Inflammatory macrophage (primary cell): ENCODE measurements at places on chromosomes 6 and 20.

GRCh38 chr20:10282979-10283456, 64.4 kb downstream of the SNAP25 start:
- DNase-seq, result no peak

GRCh38 chr6:130118236-130118635, 99.9 kb downstream of the L3MBTL3 start:
- no peak for DNase-seq

DNA sequence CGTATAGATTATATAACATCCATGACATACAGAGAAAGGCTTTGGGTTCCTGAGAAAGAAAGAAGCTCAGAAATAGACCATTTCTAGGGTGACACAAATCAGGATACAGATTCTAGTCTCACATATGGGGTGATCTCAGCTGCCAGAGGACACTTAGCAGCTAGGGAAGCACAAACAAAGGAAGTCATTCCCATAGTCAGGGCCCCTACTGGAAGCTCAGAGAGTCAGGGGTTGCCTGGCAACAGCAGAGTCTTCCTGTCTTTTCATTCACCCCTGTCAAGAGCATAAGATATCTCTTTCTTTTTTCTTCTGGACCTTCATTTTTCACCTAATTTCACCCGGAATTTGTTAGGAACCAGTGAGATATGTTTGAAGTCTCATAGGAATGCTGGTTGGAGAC, 81.9 kb upstream of the IYD start:
- no peak for DNase-seq

- no peak for DNase-seq
Observed at GRCh38 chr6:170464080-170464479, 89.0 kb downstream of the PSMB1 start.

DNA sequence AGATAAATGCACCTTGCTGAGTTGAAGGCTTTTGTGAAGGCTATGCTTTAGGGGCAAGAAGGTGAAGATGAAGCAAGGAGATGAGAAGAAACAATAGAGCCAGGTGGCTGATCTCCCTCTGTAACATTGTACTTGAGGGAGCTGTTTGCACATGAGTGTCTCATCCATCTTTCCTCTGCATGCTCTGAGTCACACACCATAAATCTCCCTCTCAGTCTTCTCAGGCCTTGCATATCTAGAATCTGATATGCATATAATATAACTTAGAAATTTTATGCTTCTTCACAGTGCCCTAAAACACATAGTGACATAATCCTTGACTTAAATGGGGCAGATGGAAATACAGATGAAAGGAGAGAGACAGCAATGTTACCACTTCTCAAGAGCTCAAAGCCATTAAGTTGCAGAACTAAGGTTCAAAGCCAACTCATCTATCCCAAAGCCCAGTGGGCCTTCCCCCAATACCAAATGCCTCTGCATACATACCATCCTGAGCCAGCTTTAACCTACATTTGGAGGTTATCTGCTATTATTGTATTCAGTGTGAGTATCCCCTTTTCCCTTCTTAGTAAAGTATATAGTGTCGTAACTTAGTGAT, 62.4 kb upstream of the STXBP5 start:
- DNase-seq, result no peak

DNA sequence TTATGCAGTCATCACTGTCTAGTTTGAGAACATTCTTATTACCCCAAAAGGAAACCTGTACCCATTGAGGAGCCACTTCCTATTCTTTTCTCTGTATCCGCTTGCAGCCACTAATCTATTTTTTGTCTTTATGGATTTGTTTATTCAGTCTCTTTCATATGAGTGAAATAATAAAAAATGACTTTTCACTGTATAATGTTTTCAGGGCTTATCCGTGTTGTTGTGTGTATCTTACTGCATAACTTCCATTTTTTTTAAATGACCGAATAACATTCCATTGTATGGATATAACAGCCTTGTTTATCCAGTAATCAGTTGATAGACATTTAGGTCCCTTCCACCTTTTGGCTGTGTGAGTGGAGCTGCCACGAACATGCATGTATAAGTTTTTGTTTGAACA, 86.6 kb downstream of the ZFAND3 start:
- no peak for DNase-seq

DNA sequence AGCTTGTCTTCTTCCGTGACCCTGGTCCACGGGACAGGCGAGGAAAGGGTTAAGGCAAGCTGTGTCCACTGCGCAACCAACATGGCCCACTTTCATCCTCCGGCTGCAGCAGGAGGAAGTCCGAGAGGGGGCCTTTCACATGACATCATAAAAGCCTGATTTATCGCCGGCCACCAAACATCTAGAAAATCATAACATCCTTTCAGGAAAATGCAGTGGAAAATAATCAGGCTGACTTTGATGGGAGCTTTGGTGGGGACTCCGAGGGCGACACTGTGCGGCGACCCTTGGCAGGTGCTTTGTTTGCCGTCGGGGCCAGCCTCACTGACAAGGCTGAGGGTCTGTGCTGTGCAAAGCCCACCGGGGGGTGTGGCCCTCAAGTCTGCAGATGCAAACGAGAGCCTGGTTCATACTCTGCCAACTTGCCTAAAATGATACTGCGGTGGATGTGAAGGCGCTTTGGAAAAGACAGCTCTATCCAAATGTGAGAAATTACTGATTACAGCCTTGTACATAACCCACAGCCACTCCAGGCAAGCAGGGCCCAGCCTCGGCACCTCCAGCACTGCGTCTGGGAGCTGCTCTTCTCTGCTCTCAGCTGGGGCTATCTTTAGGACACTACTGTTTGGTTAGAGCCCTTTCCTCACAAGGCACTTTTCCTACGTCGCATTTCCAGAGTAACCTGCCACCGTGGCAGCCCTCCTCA, 25.7 kb downstream of the FOXC1 start:
- DNase-seq, result no peak

- no peak for DNase-seq
Observed at GRCh38 chr20:2820896-2821869, 5.0 kb downstream of the TMEM239 start.

DNA sequence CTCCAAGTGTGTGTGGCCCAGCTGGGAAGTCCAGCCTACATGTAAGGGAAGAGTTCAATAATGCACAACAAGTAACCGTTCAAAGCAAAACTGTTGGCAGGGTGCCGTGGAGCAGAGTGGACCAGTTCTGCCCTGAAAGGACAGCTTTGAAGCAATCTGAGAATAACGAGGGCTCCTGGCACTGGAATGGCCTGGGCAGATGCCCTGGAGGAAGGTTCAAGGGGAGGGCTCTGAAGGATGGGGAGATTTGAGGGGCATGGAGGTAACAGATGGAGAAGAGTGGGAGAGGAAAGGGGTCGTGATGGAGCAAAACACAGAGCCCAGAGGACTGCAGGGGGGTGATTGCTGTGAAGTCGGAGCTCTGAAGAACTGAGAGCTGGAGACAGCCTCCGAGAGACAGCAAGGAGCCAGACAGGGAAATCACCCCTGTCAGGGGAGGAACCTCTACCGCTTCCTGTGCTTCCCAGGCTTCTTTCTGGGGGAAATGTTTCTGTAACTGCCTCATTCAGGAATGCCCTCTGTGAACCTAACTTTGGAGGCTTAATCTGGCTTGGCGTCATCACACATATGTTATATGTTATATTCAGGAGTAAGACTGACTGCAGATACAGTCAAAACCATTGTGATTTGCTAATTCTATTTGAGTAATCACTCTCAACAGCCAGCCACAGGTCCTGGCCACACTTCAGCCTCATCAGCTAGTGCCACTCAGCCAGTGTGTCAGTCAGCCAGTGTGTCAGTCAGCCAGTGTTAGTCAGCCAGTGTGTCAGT, 41.2 kb downstream of the ZC3H12D start:
- no peak for DNase-seq

DNA sequence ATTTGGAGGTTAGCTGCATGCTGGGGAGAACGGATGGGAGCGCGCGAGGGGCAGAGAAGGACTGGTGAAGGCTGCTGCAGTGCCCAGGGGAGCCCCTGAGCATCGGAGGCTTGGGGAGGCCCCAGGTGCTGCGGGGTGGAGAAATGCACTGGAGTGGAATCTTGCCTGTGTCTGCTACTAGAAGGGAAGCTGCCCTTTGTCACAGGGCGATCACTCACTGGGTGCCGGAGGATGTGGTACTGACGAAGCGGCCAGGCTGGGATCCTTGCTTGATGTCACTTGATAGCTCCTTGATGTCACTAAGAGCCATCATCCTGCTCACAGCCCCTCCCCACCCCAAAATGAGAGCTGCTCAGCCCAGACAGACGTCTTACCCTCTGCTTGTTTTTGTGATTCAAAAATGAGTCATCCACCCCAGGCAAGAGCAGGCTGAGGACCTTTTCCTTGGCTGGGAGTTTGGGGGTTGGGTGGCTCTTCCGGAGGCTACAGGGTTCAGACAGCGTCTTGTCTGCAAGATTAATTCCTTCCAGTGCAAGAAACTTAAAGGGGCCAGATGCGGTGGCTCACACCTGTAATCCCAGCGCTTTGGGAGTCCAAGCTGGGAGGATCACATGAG, 62.6 kb upstream of the PMEPA1 start:
- no peak for DNase-seq

DNA sequence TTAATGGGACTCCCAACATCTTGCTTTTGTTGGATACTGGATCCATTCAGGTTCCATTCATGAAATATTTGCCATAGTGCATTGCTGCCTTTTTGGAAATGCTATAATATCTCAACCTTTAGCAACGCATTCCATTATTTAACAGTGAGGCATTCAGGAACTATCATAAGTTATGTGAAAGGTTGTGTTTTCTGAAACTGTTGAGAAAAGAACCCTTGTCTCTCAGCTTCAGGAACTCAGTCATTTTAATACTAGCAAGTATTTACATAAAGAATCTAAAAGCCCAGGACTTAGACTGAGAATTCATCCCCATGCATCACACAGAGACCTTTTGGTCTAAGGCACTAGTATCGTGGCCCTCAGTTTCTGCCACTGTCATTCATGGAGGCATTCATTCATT, 24.9 kb upstream of the SASH1 start:
- no peak for DNase-seq

DNA sequence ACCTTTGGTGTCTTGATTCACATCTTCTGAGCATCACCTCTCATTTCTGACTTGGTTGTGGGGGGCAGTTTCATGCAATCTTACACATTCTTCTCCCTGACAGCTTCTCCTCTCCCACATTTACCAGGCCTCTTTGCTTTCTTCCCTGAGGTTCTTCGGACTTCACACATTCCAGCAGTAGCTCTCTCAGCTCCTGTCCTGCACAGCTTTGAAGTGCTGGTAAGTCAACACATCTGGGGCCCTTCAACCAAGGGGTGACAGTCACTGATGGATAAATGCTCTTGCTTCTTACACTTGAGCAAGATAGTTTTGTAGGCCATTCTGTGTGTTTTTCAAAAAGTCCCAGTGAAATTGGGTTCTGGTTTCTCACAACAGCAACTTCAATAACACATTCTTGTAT, 2.5 kb upstream of the SLC35B3 start:
- no peak for DNase-seq

GRCh38 chr20:15251171-15251570, 913.8 kb upstream of the FLRT3 start:
- DNase-seq, result no peak

GRCh38 chr6:85482905-85483700, 33.2 kb downstream of the NT5E start:
- DNase-seq, result peak; percentile 71

DNA sequence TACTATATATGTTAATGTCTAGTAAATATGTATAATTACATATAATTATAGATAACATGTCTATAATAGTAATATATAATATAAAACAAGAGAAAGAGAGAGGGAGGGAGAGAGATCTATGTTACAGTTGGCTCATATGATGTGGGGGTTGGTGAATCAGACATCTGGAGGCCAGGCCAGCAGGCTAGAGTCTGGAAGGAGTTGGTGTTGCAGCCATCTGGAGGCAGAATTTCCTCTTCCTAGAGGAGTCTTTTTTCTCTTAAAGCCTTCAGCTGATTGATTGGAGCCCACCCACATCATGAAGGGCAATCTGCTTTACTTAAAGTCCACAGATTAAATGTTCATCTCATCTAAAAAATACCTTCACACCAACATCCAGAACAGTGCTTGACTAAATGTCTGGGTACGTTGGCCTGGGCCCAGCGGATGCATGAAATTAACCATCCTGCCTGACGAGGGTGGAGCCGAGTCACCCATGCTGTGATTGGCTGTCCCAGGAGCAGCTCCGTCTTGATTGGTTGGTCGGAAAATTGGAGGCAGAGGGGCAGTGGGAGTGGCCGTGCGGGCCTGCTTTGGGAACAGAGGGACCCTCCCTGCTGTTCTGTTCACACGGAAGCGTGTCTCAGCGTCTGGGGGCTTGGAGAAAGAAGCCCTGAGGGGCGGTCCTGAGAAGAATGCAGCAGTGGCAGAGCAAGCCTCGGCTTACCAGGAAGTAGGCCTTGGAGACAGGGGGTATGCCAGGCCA, 392.4 kb downstream of the QKI start:
- no peak for DNase-seq

- DNase-seq, result no peak
Observed at GRCh38 chr6:43604174-43604573, 24.9 kb downstream of the GTPBP2 start.

DNA sequence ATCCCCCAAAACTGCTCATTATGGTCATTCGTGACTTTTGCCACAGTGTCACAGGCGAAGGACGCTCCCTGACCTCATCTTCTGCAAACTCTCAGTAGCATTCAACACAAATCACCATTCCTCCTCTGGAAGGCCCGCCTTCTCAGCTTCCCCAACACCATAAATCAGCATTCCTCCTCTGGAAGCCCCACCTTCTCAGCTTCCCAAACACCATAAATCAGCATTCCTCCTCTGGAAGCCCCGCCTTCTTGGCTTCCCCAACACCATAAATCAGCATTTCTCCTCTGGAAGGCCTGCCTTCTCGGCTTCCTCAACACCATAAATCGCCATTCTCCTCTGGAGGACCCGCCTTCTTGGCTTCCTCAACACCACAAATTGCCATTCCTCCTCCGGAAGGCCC, 288.0 kb upstream of the AGPAT4 start:
- DNase-seq, result no peak

GRCh38 chr20:19543101-19543500, 215.0 kb upstream of the RIN2 start:
- peak; percentile 53 for DNase-seq

DNA sequence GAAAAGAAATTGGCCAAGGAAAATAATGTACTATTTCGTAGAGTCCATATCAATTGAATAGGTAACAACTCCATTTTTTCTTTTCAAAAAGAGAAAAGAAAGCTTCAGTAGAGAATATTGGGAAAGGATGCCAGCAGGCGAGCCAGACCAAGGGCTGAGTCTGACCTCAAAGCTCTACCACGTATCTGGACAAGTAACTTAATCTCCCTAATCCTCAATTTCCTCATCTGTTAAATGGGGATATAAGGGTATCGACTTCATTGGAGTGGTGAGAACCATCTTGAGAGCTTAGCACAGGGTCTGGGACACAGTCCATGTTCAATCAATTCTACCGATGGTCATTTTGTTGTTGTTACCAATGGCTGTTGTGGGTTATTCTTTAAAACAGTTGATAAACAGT, 63.2 kb upstream of the TBC1D7 start:
- DNase-seq, result no peak

GRCh38 chr20:46273717-46274116, 34.6 kb downstream of the CDH22 start:
- DNase-seq, result no peak
